Stimulated activated CD4-positive, alpha-beta T cell treated with anti-CD3 and anti-CD28 coated beads, Interleukin-4, amount 100 ng/mL, for 4 hours (primary cell): ENCODE measurements at places on chromosomes 5 and 9.

DNA sequence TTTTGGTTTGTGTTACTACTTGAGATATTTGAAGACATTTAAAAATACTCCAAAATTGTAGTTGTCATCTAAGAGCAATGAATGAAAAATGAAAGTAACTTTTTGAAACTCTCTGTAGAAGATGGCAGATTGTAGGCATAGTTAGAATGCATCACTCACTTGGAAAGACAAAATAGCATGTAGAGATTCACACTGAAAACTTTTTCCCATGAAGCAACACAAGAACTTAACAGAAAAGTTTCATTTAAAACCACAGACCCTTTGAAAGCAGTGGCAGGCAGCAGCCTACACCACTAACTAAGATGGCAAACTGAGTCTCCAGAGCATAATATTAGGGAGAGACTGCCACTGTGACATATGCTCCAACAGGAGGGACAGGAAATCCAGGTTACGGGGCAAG is 18.9 kb upstream of the FAM174A start:
- DNase-seq: no peak

DNA sequence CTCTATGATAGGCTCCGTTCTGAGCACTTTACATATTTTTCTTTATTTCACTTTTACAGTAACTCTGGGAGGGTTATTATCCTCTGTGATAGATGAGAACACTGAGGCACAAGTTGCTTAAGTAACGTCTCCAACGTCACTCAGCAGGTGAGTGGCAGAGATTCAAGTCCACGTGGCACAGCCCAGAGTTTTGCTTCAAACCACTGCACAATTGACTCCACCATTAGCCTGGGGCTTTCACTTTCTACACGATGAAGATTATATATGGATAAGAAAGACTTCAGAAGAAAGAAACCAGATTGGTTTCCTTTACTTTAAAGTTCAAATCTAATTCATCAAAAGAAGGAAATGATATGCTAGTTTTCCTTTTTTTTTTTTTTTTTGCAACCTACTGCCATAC is 245.9 kb downstream of the SYK start:
- DNase-seq: peak; percentile 58

DNA sequence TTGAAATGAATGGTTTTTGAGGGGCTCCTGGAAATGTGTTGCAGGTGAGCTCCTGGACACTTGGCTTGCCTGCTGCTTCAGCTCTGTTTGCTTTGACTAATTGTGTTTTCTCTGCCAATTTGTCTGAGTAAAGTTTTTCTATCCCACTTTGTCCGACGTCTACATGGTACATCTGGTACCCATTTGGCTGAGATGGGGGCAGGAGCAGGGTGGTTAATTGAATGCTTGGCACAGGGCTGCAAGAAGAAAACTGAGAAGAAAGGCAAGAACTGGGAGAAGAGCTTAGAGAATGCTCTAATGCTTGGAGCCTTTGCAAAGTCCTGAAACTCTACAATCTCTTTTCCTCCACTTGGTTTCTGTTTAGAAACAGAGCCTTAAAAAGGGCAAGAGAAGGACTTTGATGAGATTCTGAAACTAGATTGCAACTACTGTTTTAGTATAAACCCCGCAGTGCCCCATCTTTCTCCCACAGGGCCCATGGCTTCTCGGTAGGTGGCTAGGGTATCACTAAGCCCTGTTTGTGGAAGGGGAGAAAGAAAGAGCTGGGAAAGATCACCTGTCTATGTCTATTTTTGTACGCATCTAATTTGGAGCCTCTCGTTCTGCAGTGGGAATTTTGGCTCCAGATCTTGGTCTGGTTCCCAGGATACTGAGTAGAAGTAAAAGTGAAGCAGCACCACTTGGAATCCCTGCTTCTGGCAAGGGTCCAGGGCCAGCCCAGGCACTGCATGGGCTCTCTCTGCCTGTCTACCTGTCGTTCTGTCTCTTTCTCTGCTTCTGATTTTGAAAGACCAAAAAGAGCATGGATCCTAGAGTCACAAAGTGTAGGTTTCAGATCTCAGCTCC is 214.4 kb downstream of the SEMA6A start:
- DNase-seq: no peak

DNA sequence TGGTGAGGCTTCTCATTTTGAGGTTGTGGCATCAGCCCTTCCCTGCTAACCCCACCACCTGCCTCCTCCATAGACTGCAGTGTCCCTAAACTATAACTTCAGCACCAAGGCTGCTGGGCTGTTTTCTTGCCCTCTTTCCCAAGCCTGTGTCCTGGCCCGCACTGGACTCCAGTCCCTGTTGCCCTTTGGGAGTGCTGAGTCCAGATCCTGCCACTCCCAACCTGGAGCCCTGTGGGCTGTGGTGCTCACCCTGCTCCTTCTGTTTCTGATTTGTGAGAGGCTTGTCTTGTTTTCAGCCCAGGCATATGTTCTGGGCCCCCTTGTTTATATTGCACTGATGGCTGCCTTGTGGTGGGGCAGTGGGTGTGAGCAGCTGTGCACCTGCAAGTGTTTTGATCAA is 39.7 kb upstream of the RNU6ATAC start:
- DNase-seq: no peak

GRCh38 chr9:126609191-126609590 is 4.5 kb upstream of the LMX1B start:
- no peak for DNase-seq

- DNase-seq: no peak
These were observed 179.8 kb downstream of the DCP2 start for GRCh38 chr5:113156271-113156877.

DNA sequence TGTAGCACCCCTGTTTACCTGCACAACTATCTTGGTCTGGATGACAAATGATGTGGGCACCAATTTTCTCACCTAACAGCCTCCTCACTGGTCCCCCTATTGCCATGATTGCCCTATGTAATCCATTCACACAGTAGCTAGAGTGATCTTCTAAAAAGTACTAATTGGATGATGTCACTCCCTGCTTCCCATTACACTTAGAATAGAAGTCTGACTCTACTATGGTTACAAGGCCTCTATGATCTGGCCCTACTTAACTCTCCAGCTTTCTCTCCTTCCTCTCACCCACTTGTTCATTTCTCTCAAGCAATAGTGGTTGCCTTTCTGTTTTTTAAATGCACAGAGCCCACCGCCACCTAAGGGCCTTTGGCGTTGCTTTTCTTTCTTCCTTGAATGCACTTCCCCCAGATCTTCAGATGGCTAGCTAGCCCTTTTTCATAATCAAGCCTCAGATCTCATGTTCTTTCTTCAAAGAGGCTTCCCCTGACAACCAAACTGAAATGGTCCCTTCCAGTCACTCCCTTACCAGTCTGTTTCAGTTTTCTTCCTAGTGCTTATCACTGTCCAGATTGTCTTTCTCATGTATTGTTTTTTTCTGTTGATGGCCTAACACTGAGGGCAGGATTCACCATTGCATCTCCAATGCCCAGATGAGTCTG is 8.7 kb downstream of the IGIP start:
- no peak for DNase-seq

GRCh38 chr5:174901336-174901735 is 177.0 kb downstream of the MSX2 start:
- DNase-seq: no peak

- no peak for DNase-seq
These were observed 42.1 kb downstream of the WDR41 start for GRCh38 chr5:77449981-77450380.

- DNase-seq: no peak
These were observed 114.2 kb downstream of the AOPEP start for GRCh38 chr9:94840738-94841137.

DNA sequence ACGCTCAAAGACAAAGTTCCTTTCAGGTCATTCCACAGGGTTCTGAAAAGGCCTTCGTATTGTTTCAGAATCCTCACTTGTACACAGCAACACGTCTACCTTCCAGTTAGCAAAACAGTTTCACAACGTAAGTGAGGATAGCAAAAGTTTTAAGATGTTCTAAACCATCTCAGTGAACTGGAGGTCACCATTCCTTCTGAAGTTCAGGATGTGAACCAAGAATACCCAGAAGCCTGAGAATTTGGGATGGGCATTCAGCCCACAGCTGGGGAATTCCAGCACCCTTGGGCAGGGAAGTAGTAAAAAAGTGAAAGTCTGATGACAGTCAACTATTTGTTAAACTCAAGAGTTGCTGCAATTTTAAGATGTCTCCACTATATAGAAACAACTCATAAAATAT is 224.5 kb downstream of the BNC2 start:
- no peak for DNase-seq

DNA sequence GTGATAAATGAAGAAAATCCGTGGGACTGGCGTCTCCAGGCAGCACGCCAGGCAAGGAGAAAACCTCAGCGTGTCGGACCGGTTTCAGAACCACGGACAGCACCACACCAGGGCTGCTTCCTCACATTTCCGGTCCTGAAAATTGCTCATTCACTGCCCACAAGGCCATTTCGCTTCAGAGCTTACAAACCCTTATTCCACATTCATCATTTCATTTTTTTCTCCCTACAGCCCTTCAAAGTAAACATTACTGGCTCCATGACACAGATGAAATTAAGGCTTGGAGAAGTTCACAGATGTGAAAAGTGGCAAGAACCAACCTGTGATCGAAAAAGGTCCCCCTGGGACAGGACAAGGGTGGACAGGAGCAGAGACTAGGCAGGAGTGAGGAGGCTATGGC is 1.5 kb upstream of the GPRIN1 start:
- DNase-seq: peak; percentile 20

GRCh38 chr9:2473681-2474080 is 147.9 kb upstream of the VLDLR start:
- DNase-seq: no peak

DNA sequence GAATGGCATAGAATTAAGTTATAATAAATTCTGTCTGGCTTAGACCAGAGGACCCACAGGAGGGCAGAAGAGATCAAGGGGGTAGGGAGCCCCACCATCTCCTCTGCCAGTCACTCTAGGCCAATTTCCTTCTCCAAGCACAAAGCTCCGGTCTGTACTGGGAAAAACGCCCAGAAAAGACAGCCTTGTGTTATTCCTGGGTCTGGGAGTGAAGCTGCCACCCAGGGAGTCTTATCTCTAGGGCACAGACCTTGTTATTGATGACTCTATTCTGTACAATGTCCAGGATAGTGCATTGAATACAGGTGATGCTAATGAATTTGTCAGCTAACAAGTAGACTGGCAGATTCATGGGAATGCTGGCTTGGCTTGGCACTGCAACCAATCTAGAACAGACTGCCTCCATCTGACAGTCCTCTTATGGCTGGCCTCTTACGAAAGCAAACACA is 60.7 kb downstream of the MED27 start:
- DNase-seq: no peak

- DNase-seq: no peak
These were observed 270.6 kb downstream of the MLLT3 start for GRCh38 chr9:20351715-20352114.

- no peak for DNase-seq
These were observed 141.7 kb upstream of the MARCHF11 start for GRCh38 chr5:16321284-16321683.

GRCh38 chr9:89436326-89436725 is 61.6 kb downstream of the SEMA4D start:
- no peak for DNase-seq

GRCh38 chr9:114450833-114451706 is 54.2 kb downstream of the WHRN start:
- no peak for DNase-seq

DNA sequence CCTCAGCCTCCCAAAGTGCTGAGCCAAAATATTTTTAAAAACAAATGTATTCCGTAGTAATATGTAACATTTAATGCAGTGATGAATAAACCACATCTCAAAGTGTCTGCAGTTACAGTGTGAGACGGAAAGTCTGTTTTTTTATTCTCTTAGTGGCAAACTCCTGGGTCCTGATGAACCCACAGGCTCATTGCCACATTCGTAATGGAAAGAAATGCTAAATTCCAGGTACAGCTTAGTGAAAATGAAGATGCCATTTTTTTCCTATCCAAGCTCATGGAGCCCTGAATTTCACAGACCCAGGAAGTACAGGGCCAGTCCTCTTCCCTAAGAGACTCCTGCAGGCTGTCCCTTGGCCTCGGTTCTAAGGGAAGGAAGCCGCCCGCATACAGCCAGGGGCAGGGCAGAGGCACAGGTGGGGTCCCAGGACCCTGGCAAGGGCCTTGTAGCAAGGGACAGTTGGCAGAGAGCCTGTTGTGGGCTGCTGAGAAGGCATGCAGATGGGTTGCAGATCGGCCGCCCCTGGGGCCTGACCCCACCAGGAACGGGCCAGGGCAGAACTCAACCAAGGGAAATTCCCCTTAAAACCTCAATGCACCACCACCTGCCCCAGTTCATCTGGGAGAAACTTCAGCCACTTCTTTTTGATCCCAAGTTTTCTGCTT is 36.2 kb downstream of the IPPK start:
- no peak for DNase-seq

DNA sequence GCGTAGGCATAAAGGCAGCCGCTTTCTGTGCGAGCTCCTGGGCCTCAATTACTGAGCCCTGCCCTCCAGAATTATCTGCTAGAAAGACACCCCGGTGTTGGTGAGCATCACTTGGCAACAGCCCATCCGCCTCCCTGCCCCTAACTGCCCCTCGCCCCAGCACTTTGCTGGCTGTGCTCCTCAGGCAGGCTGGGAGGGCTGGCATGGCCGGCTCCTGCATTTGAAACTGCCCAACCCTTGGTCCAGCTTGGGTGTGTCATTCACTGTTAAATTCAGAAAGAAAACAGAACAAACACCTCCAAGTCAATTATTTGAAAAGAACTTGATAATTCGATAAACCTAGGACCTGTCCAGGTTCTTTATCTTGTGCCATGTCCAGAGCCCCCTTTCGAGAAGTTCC is 334.2 kb downstream of the IRX2 start:
- no peak for DNase-seq

DNA sequence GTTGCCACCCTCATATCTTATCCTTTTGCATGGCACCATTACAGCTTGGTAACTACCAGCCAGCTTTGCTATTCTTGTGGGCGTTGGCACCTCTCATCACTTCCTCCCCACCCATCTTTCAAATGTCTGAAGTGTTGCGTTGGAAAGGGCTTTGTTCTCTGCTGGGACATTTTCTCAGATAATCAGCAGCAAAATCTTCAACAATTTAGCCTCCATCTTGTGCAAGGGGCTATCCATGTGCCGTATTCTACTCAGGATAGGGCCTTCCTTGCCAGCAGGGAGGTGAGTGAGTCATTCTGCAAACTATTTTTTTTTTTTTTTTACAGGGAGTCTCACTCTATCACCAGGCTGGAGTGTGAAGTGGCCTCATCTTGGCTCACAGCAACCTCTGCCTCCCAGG is 62.1 kb upstream of the NUDT12 start:
- DNase-seq: no peak

GRCh38 chr9:123065196-123065595 is 31.7 kb downstream of the GPR21 start:
- no peak for DNase-seq

DNA sequence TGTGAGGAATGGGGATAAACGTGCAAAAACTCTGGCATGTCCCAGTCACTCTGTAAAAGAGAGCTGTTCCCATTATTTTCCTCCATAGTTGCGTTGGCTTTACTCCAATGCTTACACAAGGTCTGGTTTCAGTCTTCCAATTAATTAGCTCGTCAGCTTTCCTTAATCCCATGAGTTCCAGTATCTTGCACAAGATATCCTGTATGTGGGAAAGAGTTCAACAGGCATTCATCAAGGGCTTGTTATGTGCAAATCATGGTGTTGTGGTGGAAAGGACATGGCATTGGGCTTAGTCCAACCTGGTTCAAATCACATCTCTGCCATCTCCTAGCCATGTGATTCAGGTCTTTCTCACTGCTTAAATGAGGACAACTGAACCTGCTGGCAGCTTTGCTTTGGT is 77.5 kb upstream of the PANK3 start:
- no peak for DNase-seq
